ENCODE measurements at places on chromosomes 5 and 9. TPM values are rescaled to one million over a fixed set of nuclear protein-coding genes. Genes with fewer than 3 reads are reported as not detected.
A peak's percentile ranks its signal among the peaks of the same experiment; 100 is the strongest.

The STPG3 gene
- not detected for total RNA-seq

The ALDH1A1 gene
- total RNA-seq = not detected

The C5 gene
- total RNA-seq = 2.4 TPM

The QRFP gene
- total RNA-seq = not detected

The RC3H2 gene
- 46.8 TPM for total RNA-seq

The PCDHB14 gene
- total RNA-seq = not detected

GRCh38 chr9:104890433-104890770, 37.6 kb downstream of the ABCA1 start:
- H3K27ac ChIP-seq = no peak overlapping the region
- no peak overlapping the region for H3K4me3 ChIP-seq
- no peak for DNase-seq
- H3K4me1 ChIP-seq = no peaks in the 10 kb centered on the region

- no peak for DNase-seq
- H3K27me3 ChIP-seq = peaks cover 17% of the 10 kb centered on the region
- no peaks in the 10 kb centered on the region for H3K4me1 ChIP-seq
- H3K36me3 ChIP-seq = no peaks in the 10 kb centered on the region
Observed at GRCh38 chr5:113397046-113397445, 37.7 kb downstream of the TSSK1B start.

GRCh38 chr9:117302487-117302886, 112.4 kb downstream of the ASTN2 start:
- H3K4me1 ChIP-seq = no peaks in the 10 kb centered on the region
- H3K4me3 ChIP-seq = no peak overlapping the region
- no peak for DNase-seq
- H3K36me3 ChIP-seq = no peaks in the 10 kb centered on the region

- H3K27ac ChIP-seq = no peak overlapping the region
- H3K36me3 ChIP-seq = peaks cover 56% of the 10 kb centered on the region
- no peaks in the 10 kb centered on the region for H3K27me3 ChIP-seq
- no peak for DNase-seq
Observed at GRCh38 chr5:43616535-43616934, 13.6 kb downstream of the NNT start.

DNA sequence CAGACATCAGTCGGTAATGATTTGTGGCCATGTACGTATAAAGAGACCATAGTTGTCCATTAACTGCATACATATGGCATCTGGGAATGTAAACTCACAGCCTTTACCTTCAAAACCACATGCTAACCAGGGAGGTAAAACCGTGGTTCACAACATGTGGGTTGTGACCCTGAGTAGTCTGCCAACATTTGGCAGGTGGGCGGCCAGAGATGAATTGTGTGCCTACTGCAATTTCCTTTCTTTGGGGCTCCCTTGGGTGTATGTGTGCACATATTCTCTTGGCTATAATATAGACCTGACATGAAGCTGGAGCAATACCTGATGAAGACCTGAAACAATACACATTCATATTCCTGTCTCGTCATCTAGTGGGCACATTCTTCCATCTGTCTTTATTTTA, 396.0 kb downstream of the MLLT3 start:
- no peak overlapping the region for H3K27ac ChIP-seq
- H3K4me1 ChIP-seq = peaks cover 45% of the 10 kb centered on the region
- H3K27me3 ChIP-seq = no peaks in the 10 kb centered on the region
- no peak overlapping the region for H3K4me3 ChIP-seq
- H3K36me3 ChIP-seq = peaks cover 20% of the 10 kb centered on the region
- DNase-seq = no peak

DNA sequence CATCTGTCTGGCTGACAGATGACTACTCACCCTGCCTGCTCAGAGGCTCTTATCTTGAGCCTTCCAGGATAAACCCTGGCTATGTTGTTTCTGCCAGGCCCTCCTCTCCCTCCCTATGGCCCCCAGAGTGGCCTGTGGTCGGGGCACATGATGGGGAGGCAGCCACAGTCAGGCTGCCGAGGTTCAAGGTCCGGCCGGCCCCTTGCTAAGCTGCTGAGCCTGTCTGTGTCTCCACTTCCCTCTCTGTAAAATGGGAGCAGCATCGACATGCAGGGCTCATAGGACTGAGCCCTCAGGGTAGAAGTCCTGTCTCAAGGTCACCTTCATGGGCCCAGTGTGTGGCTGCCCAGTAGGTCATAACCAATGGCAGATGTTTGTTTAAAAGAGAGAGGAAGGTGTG, 28.5 kb downstream of the WNK2 start:
- H3K27ac ChIP-seq = no peak overlapping the region
- no peaks in the 10 kb centered on the region for H3K36me3 ChIP-seq
- peaks cover 2% of the 10 kb centered on the region for H3K27me3 ChIP-seq
- DNase-seq = no peak
- no peaks in the 10 kb centered on the region for H3K4me1 ChIP-seq

- no peaks in the 10 kb centered on the region for H3K27me3 ChIP-seq
- DNase-seq = no peak
- H3K4me3 ChIP-seq = no peak overlapping the region
- H3K27ac ChIP-seq = no peak overlapping the region
- no peaks in the 10 kb centered on the region for H3K4me1 ChIP-seq
Observed at GRCh38 chr9:38651400-38652042, 31.1 kb upstream of the ANKRD18A start.

DNA sequence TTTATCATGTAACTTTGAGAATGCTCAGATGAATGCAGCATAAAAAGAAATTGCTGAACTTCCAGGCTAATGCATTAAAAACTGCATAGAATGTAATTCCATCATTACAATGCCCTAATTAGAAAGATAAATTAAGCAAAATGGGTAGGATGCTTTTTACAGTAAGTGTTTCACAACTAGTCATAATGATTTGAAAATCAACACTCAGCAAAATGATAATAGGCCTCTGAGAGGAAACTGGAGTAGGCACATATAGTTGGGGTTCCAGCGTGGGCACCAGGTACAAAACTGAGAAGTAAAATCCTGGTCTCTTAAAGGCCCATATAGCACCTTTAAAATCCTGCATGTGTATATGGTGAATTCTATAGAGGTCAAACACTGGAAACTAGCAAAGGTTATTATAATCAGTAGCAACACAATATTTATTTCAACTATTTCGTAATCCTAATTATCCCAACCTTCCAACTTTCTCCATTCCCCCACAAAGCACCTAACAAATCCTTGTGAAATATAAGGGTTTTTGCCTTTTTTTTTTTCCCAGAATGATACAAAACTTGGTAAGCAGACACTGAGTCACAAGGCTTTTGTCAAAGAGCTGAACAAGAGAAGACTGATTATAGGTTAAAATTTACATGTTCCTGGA, 108.0 kb upstream of the NR5A1 start:
- DNase-seq = no peak
- H3K4me1 ChIP-seq = no peaks in the 10 kb centered on the region
- H3K4me3 ChIP-seq = no peak overlapping the region
- no peaks in the 10 kb centered on the region for H3K36me3 ChIP-seq
- H3K27ac ChIP-seq = no peak overlapping the region

DNA sequence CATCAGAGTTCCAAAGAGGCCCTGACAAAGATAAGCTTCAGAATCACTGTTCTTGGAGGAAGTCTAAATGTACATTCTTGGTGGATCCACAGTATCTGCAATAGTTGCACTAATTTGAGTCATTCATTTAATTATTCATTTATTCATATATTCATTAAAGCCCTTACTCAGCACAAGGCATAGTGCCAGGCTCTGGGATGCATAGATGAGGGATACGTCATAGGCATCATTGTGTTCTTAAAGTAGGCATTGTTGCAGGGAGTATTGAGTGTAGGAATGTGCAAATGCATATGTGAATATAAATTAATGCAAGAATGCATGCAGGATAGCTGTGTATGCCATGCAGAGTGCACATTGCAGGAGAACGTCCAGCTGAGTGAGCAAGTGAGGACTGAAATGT, 100.7 kb downstream of the DRD1 start:
- H3K4me3 ChIP-seq = no peak overlapping the region
- H3K36me3 ChIP-seq = no peaks in the 10 kb centered on the region
- H3K27me3 ChIP-seq = peaks cover 2% of the 10 kb centered on the region
- no peak for DNase-seq

DNA sequence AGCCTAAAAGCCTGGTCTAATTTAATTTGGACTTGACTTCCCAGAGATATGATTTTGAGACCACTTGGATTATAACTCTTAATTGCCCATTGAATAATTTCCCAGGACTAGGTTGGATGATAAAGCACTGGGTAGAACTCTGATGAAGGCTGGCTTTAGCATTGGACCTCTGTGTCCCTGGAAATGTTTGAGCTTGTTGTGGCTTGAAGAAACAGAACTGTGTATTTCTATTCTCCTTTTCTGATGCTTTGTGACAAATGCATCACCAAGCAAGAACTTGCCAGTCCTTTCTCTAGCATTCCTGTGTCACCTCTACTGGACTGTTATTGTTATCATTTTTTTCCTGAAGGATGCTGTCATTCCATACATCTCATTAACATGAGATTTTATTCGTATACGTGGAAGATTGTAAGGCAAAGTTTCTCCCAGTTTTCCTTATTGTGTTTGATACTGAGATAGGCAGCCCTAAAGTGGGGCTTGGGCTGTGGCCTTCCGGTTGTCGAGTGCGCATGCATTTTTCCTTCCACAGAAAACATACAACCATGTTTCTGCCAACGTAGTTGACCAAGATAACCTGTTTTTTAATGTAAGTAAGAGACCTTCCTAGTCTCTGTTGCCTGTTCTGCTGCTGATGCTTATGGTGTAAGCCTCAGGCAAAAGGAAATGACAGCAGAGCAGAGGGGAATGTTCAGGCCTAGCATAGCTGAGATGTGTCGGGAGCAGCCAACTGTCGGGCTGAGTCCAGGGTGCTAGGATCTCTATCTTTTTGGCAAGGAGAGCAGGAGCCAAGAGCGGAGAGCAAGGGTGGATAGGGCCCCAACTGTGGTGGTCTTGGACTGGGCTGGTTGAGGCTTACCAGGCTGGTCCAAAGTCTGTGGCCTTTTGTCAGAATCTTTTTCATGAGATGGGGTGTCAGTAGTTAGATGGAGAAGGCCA, 2.3 kb downstream of the NTRK2 start:
- H3K27ac ChIP-seq = no peak overlapping the region
- no peak for DNase-seq
- peak overlapping the region; percentile 29 for H3K4me3 ChIP-seq

DNA sequence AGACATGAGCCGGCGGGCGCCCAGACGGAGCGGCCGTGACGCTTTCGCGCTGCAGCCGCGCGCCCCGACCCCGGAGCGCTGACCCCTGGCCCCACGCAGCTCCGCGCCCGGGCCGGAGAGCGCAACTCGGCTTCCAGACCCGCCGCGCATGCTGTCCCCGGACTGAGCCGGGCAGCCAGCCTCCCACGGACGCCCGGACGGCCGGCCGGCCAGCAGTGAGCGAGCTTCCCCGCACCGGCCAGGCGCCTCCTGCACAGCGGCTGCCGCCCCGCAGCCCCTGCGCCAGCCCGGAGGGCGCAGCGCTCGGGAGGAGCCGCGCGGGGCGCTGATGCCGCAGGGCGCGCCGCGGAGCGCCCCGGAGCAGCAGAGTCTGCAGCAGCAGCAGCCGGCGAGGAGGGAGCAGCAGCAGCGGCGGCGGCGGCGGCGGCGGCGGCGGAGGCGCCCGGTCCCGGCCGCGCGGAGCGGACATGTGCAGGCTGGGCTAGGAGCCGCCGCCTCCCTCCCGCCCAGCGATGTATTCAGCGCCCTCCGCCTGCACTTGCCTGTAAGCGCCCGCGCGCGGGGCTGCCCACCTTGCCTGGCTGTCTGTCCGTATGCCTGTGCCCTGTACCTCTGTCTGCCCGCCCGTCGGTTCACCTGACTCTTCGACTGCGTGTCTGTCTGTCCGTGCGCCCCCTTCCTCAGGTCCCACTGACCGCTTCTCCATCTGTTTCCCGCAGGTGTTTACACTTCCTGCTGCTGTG, 412 bp downstream of the FGF18 start:
- H3K4me1 ChIP-seq = peaks cover 9% of the 10 kb centered on the region
- DNase-seq = peak; percentile 16
- H3K36me3 ChIP-seq = no peaks in the 10 kb centered on the region
- H3K4me3 ChIP-seq = peak overlapping the region; percentile 72

- DNase-seq = no peak
- H3K4me3 ChIP-seq = no peak overlapping the region
- no peaks in the 10 kb centered on the region for H3K27me3 ChIP-seq
- no peaks in the 10 kb centered on the region for H3K4me1 ChIP-seq
Observed at GRCh38 chr5:27087747-27088146, 49.4 kb upstream of the CDH9 start.
